ENCODE measurements at places on chromosomes 5 and 9.

- no peak for DNase-seq
Observed at GRCh38 chr5:142109331-142110045, 909 bp downstream of the NDFIP1 start.

DNA sequence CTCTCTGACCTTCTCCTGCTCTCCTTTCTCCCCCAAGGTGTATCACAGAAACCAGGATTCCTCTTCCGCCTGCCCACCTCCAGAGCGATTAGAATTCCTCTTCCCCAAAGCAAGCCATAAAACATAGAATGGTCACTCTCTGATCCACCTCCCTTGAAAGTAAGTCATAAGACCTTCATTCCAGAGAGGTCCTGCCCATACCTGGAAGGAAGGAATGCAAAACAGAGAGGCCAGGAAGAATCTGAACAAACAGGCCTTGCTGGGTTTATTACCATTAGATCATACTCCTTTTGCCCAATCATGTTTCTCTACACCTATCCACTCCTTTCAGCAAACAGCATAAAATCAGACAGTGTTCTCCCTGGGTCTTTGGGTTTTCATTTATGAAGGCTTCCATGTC is 21.0 kb downstream of the CDKL3 start:
- no peak for DNase-seq

DNA sequence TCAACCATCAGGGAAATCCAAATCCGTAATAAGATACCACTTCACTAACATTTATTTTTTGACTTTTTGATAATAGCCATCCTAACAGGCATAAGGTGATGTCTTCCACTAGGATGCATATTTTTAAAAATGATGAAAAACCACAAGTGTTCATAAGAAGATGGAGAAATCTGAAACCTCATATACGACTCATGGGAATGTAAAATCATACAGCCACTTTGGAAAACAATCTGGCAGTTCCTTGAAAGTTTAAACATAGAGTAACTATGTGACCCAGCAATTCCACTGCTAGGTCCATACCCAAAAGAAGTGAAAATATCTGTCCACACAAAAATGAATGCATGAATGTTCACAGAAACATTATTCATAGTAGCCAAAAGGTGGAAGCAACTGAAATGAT is 431.0 kb downstream of the ENC1 start:
- no peak for DNase-seq

DNA sequence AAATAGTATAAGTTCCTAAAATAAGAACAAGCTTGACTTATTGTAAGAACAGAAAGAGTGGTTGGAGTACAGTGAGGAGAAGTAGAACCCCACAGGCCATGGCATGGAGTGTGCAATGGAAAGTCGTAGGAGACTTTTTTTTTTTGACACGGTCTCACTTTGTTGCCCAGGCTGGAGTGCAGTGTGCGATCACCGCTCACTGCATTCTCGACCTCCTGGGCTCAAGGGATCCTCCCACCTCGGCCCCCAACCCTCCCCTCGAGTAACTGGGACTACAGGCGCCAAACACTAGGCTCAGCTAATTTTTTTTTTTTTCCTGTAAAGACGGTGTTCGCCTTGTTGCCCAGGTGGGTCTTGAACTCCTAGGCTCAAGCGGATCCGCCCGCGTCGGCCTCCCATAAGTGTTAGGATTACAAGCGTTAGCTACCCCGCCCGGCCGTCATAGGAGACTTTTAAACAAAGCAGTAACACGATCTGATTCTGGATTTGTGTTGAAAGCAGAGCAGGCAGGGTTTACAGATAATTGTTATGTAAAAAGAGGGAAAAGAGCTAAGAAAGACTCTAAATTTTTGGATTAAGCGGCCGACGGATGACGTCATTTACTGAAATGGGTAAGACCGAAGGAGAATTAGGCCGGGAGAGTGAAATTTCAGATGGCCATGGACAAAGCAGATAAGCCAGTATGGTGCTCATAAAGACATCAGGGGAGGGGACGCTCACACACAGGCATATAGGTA is 752 bp downstream of the TSTD2 start:
- no peak for DNase-seq

DNA sequence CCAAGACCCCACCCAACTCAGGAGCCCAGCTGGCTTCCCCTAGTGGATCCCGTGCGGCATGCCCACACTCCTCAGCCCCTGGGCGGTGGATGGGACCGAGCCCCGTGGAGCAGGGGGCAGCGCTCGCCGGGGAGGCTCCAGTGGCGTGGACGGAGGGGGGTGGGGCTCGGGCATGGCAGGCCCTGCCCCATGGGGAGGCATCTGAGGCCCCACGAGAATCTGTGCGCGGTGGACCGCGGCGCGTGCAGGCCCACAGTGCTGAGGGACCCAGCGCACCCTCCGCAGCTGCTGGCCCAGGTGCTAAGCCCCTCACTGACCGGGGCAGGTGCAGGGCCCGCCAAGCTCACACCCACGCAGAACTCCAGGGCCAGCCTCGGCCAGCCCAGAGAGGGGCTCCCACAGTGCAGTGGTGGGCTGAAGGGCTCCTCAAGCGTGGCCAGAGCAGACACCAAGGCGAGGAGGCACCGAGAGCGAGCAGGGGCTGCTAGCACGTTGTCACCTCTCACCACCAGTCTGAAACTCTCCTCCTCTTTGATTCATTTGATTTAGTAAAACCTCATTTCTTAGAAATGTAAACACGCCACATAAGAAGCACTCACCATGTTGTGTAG is 25.6 kb downstream of the RNF130 start:
- no peak for DNase-seq

GRCh38 chr5:61744690-61745619 is 412.9 kb downstream of the ZSWIM6 start:
- no peak for DNase-seq

GRCh38 chr5:141783005-141783946 is 94.9 kb downstream of the PCDH1 start:
- DNase-seq = no peak

All from activated CD4-positive, alpha-beta T cell treated with anti-CD3 and anti-CD28 coated beads for 4 hours (primary cell).